ENCODE measurements at places on chromosomes 7 and 10.

DNA sequence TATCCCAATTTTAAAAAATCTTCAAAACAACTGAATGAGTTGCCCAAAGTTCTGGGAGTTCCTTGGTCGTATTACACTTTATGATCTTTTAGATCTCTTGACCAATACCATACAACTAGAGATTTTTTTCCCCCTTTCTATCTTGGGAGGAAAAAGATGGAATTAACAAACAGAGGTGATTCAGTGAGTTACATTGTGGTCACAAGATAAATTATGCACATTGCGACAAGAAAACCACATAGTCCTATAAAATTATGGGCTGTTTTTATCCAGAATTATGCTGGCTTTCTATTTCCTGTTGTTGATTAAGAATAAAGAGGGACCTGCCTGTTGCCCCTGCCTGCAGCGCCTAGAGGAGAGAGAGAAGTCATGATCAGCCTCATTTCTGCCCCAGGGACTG, 8.2 kb upstream of the SGPL1 start:
- H3K4me3 ChIP-seq, result no peak overlapping the region
- H3K36me3 ChIP-seq, result no peaks in the 10 kb centered on the region
- no peak overlapping the region for H3K27ac ChIP-seq

- H3K27me3 ChIP-seq, result no peaks in the 10 kb centered on the region
- H3K36me3 ChIP-seq, result peaks cover 31% of the 10 kb centered on the region
- DNase-seq, result peak; percentile 74
- H3K27ac ChIP-seq, result no peak overlapping the region
- H3K4me1 ChIP-seq, result peaks cover 6% of the 10 kb centered on the region
- no peak overlapping the region for H3K4me3 ChIP-seq
Measured at GRCh38 chr7:1432411-1433082, 26.7 kb downstream of the MICALL2 start.

DNA sequence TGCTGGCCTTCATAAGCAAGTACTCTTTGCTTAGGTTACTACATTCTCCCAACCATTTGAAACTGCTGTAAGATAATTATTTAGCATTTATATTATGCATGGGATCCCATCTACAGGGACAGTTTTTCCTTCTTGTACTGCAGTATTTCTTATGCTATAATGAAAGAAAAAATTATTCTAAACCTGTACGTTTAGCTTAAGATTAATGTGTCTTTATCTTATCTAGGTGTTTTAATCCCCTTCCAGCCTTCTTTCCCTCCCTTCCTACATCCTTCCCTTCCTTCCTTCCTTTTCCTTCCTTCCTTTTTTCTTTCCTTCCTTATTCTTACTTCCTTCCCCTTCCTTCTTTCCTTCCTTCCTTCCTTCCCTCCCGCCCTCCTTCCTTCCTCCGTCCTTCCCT, 778.3 kb downstream of the CNTNAP2 start:
- no peaks in the 10 kb centered on the region for H3K36me3 ChIP-seq
- H3K27ac ChIP-seq, result no peak overlapping the region
- no peak overlapping the region for H3K4me3 ChIP-seq
- no peaks in the 10 kb centered on the region for H3K27me3 ChIP-seq
- no peak for DNase-seq

DNA sequence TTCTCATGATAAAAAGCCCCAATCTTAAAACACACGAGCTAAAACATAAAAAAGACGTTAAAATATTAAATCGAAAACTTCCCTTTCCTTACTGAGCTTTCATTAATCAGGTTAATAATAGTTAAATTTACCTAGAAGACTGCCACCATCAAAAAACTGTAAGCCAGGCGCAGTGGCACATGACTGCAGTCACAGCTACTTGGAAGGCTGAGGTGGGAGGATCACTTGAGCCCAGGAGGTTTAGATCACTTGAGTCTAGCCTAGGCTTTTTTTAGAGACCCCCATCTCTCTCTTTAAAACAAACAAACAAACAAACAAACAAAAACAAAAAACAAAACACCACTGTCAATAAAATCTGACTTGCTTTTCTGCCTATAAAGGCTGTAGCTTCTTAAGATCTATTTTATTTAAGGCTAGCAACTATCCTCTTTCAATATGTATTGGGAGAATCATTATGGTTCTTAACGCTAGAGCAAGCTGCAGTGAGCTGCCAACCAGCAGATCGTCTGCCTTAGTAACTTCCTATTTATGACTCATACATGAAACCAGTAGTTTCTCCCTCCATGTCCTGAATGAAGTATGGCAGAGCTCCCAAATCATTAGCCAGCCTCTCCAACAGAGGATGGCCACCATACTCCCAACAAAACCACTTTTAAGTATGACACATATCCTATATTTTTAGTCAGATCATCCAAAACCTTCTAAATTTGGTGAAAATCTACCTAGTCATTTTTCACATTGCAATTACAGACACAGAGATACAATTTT, 163.7 kb downstream of the SRPK2 start:
- H3K27ac ChIP-seq, result peak overlapping the region; percentile 62
- no peak overlapping the region for H3K4me3 ChIP-seq
- peaks cover 16% of the 10 kb centered on the region for H3K4me1 ChIP-seq
- H3K36me3 ChIP-seq, result no peaks in the 10 kb centered on the region
- DNase-seq, result peak; percentile 41

All from K562 (cell line).